ENCODE measurements at places on chromosomes 5 and 9.

DNA sequence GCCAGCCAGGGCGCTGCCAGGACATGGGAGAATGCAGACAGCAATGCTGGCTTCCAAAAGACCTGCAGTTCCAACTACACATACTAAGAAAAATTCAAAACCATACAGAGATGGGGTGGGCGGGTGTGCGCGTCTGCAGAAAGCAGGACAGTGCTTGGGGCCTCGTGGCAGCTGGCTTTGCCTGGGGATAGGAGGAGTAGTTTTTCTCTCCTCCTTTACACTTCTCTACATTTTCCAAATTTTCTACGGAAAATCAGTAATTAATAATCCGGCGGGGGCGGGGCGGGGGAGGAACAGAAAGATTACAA lies 43.6 kb upstream of the SARDH start:
- DNase-seq, result no peak

DNA sequence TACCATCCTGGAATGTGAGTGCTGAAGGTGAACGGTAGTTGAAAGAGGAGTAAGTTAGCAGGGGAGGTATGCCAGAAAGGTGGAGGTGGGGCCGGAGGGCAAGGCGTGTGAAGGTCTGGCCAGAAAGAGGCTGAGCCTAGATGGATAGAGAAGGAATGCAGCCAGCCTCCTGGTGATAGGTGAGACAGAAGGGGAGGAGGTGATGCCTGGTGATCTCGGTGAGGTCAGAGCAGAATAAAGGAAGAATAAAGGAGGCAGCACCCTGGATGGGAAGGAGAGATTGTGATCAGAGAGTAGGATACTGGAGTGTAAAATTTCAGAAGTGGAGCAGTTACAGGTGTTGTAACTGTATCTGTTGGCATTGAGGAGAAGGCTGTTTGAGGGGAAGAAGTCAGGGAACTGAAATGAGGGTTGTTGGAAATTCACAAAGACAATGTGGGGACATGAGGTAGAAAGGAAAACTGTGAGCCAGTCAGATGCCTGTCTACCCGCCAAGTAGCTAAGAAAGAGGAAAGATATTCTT lies 2.0 kb downstream of the GNG10 start:
- DNase-seq, result no peak

- DNase-seq, result no peak
Measured at GRCh38 chr5:82147860-82148573, 130.1 kb downstream of the RPS23 start.

DNA sequence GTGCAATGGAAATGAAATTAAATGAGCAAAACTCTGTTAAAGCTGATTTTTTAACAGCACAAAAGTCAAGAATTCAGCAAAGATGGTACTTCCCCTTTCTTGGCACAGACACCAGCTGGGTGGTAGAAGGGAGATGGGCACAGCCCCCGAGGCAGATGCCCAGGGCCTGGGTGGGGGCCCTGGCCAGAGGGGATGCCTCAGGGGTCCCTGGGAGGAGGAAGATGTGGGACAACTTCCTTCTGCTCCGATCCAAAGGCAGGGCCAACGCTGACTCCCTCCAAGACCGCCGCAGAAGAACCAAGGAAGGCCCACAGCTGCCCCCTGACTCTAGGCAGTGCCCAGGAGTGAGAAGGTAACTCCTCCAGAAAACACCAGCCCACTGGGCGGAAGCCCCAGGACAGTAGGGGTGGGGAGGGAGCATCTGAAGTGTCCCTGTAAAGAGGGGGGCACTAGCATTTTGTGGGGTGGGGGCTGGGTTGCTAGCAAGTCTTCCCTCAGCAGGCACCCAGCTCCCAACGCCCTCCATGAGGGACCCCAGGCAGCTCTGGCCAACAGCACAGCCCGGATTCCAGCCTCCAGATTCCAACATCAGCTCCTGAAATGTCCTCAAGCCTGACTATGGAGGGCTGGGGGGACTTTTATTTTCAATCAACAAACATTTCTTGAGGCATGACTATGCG lies 4.9 kb downstream of the NACC2 start:
- no peak for DNase-seq

GRCh38 chr5:63011158-63011557 lies 432.5 kb downstream of the LRRC70 start:
- DNase-seq, result no peak

DNA sequence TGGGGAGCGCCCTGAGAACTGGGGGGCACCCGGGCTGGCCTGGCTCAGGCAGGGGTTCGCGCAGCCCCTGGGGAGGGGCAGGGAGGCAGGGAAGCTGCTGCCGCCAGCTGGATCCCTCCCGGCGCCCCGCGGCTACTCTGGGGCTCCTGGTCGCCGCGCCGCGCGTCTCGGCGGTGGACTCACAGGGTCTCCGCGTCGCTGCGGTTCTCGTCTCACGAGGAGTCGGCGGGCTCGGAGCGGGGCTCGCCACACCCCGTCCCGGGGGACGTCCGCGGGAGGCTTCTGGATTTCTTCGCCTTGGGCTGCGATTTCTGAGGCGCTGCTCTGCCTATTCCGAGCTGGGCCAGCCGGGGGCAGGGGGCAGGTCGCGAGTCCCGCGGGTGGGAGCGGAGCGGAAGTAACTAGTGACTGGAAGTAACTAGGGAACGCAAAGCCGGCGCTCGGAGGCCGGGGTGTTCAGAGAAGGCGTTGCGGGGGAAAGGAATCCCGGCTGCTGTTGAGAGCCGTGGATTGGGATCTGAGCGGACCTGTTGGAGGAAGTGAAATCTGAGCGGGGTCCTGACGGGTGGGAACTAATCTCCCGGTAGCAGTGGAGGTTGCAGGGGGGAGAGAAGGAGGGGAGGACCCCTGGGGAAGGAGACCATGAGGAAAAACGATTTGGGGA lies 511 bp downstream of the CYSTM1 start:
- peak; percentile 62 for DNase-seq

DNA sequence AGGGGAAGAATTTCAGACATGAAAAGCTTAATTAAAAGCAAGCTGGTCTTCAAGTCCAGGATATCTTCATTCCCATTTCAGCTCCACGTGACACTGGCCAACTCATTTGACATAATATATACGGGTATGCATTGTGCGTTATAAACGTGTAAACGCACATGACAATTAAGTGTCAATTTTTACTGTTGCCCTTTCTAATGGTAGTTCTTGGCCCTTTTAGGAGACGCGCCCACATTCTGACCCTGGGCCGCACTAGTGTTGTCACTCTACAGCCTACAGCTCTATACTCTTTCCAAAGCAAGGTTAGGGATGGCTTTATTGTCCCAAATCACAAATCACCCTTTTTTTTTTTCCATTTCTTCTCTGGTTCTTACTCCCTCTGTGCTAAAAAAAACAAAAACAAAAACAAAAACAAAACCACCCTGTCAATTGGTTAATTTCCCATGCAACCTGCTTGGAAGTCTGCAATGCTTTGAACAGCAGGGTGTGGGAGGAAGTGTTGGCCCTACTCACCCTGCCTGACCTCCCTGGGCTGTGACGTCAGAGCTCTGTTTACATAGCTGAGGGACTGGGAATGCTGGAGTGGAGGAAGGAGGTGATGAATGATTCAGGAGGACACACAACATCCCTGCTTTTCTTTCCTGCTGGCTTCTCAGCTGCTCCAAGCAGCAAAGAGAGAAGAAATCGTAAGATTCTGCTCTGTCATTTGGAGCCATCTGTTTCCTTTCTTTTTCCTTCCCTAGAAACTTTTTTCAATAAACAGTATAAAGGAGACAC lies 19.3 kb downstream of the RFK start:
- DNase-seq, result no peak

GRCh38 chr5:77644371-77645157 lies 6.1 kb upstream of the OTP start:
- no peak for DNase-seq

- no peak for DNase-seq
Measured at GRCh38 chr9:29999645-30000044, 2384.8 kb upstream of the ACO1 start.

DNA sequence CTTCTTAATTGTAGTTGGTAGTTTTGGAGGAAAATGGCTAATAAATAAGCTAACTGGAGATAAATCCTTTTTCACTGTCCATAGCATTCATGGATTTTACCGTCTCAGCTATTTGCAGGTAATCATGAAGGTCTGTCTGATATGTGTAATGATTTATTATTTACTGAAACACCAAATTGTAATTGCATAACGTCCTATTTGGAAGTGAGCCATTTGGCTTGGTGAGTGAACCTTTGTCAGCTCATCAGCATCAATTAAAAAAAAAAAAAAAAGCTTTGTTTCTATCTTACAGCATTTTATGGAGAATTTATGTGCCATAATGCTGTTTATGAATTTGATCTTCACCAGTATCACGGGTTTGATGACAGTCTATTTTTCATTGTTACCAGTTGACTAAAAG lies 20.2 kb downstream of the RECK start:
- no peak for DNase-seq

DNA sequence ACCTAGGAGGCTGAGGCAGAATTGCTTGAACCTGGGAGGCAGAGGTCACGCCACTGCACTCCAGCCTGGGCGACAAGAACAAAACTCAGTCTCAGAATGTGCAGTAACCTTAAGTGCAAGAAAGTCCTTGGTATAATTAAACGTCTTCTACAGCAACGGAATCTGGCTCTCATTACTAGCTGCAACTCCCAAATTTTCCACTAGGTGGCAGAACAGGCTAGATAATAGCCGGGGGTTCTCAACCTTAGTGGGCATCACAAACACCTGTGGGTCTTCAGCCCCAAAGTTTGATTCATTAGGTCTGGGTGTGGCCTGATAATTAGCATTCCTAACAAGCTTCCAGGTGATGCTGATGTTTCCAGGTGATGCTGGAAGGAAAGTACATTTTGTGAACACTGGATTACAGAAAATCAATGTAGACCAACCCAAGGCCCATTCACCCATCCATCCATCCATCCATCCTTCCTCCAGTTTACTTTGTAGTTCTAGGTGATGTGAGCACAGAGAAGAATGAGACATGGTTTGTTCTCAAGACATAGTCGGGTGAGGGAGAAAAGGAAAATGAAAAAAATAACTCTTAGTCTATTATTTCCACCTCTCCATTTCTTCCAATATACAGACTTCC lies 37.3 kb downstream of the FBXW2 start:
- no peak for DNase-seq

DNA sequence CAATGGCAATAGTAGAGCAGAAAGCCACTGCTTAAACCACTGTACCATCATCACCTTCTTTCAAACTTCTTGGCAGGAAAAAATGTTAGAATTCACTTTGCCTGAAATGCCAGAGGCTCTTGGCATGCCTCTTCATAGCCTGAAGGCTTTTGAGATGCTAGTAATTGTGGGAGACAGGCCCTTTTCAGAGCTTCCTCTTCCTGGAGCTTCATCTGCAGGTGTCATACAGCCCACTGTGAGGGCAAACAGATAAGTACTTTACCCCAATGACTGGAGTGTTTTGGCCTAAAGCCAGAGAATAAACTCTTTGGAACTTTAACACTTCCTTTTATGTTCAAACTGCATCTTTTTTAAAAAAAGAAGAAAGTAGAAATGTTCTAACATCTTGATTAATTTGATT lies 81.3 kb upstream of the TMEM171 start:
- DNase-seq, result no peak

DNA sequence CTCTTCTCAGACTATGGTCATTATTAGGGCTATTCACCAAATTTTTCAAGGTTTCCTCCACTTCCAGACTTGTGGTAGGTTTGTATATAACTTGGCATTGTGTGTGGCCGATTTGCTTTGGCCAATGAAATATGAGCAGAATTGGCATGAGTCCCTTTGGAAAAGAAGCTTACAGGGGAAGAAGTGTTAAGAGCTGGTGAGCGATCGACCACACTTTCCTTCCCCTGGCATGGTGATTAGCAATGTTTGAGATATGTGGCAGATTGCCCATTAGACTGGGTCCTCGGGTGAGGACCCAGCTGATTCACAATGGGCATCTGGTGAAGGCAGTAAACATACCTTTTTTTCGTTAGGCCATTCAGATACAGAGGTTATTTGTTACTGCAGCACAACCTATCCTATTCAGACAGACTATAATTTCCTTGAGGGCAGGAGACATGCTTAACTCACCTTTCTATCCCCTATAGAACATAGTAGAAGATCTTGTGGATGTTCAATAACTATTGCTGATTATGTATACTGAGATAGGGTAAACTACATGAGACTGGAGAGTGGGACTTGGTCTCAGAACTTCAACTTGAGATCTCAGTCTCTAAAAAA lies 62.8 kb upstream of the KLF9 start:
- DNase-seq, result no peak

DNA sequence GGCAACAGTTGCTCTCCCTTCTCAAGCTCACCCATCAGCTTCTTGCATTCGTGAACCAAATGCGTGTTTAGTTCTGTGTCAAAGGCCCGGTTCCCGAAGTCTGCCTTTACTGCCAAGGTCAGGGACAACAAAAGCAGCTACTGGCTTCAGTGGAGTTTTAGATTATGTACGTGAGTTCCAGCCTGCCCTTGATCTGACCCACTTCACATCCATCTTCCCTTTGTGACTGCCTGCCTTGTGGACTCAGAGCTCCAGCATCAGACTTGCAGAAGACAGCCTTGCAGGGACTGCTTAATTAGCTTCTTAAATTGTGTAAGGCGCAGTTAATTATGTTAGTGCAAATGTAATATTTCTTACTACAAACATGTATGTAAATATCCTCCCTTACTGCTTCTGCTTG lies 774.7 kb upstream of the EDIL3 start:
- DNase-seq, result no peak

DNA sequence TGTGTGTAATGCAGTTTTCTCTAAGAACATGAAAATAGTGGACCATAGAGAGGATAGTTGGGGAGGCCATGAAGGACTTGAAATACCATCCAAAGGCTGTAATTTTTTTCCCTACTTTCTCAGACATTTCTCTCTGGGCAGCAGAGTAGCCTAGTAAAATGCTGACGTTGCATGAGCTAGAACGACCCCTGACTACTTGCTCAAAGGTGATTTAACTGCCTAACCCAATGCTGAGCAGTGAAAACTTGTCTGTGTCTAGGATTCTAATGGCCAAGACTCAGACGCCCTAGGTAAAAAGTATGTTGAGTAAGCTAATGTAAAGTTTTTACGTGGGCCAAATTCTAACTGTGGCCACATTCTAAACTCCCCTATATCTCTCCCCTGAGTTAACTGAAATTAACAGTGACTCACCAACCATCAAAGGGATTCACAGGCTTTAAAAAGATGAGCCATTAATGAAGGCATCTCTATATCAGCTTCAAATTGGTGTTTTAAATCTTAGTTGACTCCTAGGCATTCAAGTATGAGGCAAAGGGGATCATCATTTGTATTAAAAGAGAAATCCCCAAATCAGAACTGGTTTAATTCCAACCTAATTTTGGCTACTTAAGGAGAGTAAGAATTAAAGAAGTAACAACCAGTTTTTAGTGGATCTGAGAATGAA lies 121.0 kb upstream of the GAS1 start:
- no peak for DNase-seq

- DNase-seq, result no peak
Measured at GRCh38 chr5:127040796-127041520, 10.6 kb upstream of the MARCHF3 start.
